ENCODE measurements at places on chromosomes 13 and 19.

DNA sequence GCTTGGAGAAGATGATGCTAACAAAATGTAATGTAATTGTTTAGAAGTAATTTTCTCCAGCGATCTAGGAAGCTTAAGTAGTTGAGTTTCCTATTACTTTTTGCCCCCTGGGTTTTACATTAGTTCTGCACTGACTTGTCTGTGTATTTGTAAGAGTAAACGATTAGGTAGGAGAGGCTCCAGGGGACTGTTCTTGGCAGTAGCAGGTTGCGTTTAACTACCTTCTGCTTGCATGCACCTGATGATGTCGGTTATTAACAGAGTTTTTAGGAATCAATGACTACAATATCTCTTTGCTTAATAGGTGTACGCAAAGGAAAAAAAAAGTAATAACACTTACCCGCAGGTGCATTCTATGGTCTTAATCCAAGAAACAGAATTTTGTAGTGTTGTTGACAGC lies 18.3 kb upstream of the UGGT2 start:
- no peak for DNase-seq

DNA sequence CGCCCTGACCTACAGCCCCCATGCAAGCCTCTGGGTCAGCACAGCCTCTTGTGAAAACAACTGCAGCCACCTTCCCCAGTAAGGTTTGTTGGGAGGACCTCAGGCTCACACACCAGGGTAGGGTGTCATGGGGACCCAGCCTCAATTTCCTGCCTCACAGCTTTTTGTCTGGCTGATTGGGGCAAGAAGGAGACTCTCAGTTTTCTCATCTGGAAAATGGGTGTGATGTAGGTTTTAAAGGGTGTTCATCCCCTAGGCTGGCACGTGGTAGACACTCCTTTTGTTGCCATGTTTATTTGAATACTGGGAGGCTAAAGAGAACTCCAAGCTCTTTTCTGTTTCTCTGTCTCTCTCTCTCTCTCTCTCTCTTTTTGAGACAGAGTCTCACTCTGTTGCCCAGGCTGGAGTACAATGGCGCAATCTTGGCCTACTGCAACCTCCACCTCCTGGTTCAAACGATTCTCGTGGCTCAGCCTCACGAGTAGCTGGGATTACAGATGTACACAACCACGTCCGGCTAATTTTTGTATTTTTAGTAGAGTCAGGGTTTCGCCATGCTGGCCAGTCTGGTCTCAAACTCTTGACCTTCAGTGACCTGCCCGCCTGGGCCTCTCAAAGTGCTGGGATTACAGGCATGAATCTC lies 18.2 kb upstream of the PLAUR start:
- no peak for DNase-seq

DNA sequence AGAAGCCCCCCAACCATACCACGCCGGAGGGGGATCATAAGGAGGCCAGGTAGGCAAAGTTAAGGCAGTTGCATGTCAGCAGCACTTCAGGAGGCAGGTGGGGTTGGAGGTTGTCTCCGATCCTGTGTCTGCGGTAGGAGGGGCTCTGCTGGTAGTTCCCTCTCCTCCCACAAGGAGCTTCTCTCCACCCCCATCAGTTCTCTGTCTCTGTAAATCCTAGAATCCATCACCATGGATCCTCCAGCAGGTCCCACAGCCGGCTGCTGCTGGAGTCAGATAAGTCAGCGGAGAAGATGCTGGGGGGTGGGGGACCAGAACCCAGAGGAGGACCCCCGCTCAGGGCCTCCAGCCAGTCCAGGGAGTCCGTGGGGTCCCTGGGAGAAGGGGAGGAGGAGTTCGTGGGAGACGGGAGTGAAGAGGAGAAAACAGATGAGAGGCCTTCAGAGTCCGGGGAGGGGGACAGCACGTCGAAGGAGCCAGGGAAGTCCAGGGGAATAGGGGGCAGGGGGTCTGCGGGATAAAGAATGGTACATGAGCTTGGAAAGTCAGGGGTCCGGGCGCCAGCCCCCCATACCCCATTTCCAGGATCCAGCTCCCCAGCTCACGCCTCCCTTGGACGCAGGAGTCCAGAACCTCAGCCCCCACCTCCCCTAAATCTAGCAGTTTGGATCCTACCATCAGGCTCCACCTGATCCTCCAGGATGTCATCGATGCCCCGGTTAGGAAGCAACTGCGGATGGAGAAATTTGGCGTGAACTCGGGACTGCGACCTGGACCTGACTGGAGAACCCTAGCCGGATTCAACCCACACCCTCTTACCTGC lies 6.3 kb downstream of the MAMSTR start:
- DNase-seq, result peak; percentile 77

DNA sequence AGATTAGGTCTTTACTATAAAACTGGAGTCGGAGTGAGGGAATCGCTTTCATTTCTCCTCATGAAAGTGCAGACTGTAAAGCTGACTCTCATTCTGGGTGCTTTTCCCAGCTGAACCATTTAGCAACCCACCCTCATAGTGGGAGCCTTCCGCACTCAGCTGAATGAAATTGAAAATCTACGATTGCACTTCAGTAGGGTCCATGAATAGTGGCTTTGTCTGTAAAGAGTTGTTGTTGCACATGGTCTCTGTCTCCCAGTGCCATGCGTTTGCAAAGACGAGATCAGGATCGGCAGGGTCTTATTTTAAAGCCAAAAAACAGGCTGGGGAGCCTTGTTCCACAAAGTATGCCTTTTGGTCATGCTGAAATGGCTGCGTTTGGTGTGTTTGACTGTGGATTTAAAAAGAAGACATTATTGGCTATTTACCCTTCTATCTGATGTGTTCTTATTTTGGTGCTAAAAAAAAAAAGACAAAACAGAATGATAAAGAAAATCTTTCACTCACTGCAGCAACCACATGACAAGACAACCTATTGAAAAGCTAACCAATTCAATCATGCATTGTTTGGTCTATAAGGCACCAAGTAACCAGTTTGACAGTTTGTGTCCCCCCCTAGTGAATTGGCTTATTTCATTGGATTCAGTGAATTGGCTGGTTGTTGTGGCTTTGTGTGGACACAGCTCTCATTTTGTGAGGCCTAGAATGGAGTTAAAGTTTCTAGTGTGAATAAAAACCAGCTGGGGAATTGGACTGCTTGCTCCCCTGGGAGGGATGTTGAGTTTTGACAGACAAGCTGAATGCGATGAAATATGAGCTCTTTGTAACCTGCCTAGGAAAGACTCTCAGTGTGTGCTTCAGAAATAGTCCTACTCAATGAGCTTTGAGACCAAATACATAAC lies 65.6 kb downstream of the ARHGAP35 start:
- no peak for DNase-seq

GRCh38 chr19:48044561-48044960 lies 682 bp upstream of the CABP5 start:
- DNase-seq, result no peak

GRCh38 chr19:6796278-6796677 lies 23.8 kb downstream of the VAV1 start:
- DNase-seq, result no peak

DNA sequence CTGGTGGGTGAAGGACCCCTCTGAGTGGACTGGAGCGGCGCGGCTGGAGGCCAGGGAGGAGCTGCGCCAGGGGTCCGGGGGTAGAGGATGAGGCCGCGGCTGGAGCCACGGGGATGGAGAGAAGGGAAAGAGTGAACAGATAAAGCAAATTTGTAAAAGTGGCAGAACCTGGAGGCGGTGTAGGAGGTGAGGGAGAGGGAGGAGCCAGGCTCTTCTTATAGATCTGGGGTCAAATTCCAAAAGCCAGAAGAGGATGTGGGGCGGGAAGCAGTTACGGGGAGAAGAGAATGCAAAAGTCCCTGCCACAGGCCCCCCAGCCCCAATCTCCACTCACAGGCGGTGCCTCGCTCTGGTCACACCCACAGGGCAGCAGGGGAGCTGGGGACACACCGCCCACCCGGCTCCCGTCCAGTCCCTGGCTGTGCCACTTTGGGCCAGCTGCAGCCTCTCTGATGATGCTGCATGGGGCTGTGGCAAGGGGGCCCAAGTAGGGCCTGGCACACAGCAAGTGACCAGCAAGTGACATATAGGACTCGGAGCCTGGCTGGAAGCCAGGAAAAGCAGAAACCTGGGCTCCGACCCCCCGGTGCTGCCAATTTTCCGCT lies 11.1 kb downstream of the LRRC4B start:
- DNase-seq, result peak; percentile 54

DNA sequence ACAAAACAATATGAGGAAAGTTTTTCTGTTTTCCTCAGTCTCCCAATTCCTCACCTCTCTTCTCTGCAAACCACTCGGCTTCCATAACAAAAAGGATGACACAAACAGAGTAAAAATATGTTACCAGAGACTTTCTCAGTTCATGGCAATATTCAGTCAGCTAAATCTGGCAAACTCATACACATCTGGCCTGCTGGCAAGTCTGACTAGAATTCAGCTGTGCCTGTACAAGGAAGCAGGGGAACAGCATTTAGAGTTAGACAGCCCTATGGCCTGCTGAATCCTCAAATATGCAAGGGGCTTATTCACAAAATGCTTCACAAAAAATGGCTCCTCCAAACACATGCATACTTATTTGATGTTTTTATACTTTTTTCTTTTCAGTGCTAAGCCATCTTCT lies 227.8 kb downstream of the ENOX1 start:
- no peak for DNase-seq

DNA sequence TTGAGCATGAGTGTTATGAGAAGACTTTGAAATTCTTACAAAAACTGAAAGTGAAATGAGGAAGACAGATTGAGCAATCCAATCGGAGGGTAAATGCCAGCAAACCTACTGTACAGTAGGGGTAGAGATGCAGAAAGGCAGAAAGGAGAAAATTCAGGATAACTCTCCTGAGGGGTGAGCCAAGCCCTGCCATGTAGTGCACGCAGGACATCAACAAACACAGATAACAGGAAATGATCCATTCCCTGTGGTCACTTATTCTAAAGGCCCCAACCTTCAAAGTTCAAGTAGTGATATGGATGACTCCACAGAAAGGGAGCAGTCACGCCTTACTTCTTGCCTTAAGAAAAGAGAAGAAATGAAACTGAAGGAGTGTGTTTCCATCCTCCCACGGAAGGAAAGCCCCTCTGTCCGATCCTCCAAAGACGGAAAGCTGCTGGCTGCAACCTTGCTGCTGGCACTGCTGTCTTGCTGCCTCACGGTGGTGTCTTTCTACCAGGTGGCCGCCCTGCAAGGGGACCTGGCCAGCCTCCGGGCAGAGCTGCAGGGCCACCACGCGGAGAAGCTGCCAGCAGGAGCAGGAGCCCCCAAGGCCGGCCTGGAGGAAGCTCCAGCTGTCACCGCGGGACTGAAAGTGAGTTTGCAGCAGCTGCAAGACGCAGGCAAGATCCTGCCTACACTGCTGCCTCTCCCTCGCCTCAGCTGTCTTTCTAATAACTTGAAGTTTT lies at the start of gene TNFSF13B:
TNFSF13B (plus strand) TSS at position 118 of the 728 bp plus-strand sequence; CDS start at position 296, 178 bp downstream.
- no peak for DNase-seq

- no peak for DNase-seq
Measured at GRCh38 chr13:23859904-23860303, 29.3 kb downstream of the MIPEP start.

DNA sequence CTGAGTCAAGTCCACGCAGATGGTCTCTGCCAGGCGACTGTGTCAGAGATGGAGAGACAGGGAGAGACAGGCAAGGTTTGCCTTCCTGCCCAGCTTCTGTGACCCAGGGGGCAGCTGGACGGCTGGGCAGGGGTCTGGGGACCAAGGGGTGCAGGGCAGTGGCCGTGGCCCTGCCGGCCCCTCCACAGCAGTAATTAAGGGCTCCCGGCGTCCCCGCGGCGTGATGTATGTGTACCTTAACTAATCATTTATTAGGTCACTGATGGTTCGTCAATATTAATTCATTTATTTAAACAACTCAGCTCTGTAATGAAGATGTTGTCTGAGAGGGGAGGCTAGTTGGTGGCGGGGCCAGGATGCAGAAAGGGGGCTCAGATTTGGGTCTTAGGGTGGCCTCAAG lies 28.6 kb upstream of the TCF3 start:
- no peak for DNase-seq

DNA sequence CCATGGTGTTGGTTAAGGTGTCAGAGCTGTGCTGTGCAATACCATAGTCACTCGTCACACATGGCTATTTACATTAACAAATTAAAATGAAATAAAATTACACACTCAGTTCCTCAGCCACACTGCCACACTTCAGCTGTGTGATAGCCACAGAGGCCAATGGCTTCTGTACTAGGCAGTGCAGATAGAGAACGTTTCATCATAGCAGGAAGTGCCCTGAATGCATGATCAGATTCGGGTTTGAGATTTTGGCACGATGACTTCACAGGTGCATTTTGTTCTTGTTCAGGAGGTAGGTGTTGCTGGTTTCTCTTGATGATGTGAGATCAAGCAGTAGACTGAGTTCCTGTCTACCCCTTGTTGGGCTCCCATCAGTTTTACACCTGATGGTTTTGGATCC lies 6.5 kb downstream of the ARMC6 start:
- no peak for DNase-seq

- peak; percentile 88 for DNase-seq
Measured at GRCh38 chr13:27919659-27919933, 204 bp upstream of the PDX1 start.

- DNase-seq, result no peak
Measured at GRCh38 chr13:114058051-114058867, 74.2 kb downstream of the RASA3 start.

DNA sequence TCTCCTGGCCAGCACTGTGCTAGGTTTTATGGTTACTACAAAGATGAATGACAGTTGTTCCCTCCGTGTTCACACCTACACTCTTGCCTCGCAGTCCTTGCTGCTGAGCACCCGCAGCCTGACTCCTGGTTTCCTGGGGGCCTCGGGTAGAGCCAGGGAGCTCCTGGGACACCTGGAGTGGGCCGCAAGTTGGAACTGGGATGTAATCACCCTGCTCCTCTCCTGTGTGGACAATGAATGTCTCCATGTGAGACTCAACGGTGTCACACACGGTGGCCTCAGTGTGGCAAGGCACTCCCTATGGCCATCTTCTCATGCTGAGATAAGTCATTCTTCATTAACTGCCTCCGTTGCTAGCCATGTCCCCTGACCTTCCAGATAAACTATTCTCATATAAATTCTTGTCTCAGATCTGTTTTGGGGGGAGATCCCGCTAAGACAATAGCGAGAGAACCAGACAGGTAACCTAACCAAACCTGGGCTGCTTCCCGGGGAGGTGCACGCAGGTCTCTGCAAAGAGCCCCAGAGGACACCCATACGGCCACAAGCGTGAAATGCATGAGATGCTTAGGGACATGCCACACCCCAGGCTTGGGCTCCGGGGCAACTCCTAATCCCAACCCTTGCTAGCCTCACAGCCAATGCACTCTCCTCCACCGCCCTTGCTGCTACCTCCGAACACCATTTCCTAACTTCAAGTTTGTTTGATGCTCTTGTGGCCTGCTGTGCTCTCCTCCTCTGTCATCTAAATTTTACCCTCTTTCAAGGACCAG lies 87.2 kb upstream of the IRS2 start:
- no peak for DNase-seq

GRCh38 chr13:37338726-37339385 lies 233.4 kb upstream of the CSNK1A1L start:
- no peak for DNase-seq

DNA sequence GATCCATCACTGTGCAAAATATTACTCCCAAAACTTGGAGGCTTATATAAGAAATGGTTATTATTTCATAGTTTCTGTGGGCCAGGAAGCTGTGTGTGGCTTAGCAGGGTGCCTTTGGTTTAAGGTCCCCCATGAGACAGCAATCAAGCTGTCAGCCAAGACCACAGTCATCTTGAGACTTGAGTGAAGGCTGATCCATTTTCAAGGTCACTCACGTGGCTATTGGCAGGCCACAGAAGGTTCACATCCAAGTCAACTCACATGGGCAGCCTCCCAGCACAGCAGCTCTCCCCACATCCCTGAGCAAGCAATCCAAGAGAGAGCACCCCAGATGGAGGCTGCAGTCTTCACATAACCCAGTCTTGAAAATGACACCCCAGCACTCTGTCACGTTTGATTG lies 537.4 kb downstream of the MYO16 start:
- no peak for DNase-seq

Data from HuH-7 (cell line).